ENCODE measurements at places on chromosomes 3 and 15.
A peak's percentile ranks its signal among the peaks of the same experiment; 100 is the strongest.

GRCh38 chr3:181103605-181104004 is 114.1 kb upstream of the DNAJC19 start:
- DNase-seq, result no peak

GRCh38 chr15:59662260-59662659 is 4.9 kb upstream of the GTF2A2 start:
- peak; percentile 84 for DNase-seq

DNA sequence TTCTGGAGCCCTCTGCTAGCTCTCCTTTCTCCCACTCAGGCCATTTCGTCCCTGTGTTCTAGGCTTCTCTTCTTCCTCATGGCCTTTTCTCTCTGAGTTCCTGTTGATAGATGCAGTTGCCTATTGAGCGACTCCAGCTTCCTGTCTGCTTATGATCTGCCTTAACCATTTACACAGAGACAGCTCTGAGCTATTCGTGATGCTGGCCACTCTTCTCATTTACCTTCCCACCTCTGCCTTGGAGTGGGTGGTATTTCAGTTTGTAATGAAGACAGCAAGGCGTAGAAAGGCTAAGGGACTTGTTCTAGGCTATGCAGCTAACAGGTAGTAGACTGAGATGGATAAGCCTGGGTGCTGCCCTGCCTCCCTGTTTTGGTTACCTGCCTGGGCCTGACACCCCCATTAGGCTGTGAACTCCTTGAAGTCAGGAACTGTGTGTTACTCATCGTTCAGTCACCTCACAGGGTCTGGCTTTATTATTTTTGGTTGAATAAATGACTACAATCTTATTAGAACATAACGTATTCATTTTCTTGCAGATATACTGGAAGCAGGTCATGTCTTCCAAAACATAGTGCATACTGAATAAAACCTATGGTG is 12.6 kb upstream of the ZBTB47 start:
- DNase-seq, result no peak

- DNase-seq, result no peak
Observed at GRCh38 chr3:180657094-180657493, 22.2 kb downstream of the CCDC39 start.

DNA sequence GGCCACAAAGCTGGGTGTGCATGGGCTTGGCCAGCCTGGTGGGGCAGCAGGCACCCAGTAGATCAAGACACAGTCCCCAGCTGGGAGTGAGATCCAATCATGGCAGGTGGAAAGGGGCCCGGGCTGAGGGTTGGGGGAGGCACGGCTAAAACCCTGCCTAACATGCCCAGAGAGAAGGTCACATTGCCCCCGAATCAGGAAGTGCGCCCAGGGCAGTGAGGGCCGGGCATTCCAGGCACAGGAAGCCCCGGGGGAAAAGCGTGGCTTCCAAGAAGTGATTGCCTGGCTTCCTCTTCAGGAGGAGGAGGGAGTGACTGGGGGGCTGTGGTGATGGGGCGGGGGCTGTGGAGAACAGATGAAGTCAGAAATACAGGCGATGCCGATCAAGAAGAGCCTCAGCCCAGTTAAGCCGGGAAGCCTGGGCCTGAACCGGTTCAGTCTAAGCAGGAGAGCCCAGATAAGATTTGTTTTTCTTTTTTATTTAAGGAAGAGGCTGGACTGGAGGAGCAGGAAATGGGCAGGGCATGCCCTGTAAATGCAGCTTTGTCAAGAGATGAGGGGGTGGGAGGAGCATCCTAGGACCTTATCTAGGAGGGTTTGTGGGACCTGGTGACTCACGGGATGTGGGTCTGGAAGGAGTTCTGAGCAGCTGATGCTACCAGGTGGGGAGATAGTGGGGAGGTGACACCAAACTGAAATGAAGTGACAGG is 83.9 kb downstream of the CHSY1 start:
- DNase-seq, result no peak

- DNase-seq, result no peak
Observed at GRCh38 chr3:169071003-169071402, 592.5 kb downstream of the MECOM start.

Data from hindlimb muscle (tissue), 1 donor.